Endodermal cell (in vitro differentiated cells): ENCODE measurements at places on chromosomes 12 and 14.
A peak's percentile ranks its signal among the peaks of the same experiment; 100 is the strongest.

GRCh38 chr12:132478845-132479244, 11.1 kb upstream of the FBRSL1 start:
- no peak for DNase-seq

DNA sequence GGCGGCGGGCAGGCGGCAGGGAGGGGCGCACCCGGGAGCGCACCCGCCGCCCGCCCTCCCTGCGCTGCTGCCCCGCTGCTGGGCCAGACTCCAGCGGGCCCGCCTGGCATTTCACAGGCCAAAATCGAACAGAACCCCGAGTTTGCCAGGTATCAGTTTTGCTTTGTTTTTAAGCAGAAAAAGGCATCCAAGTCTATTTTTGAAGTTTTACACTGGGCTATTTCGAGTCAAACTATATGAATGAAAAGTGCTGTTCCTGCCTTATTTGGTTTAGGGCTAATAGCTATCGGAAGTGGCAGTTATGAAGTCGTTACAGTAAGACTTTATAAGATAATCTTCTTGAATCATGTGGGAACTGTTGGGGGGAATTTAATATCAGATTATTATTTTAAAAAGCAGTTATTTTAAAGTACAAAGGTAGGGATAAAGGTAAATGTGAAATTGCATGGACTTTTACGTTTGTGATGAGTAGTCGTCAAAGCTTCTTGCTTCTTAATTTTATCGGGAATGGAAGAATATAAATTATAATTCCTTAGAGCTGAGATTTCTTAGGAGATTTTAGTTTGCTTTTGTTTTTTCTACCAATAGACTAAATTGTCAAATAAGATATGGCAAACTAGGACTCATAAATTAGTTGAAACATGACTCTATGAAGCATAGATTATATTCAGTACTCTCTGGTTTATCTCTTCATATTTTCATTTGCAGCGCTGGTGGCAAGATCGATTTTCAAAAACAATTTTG, 1.1 kb downstream of the MSRB3 start:
- DNase-seq, result no peak

DNA sequence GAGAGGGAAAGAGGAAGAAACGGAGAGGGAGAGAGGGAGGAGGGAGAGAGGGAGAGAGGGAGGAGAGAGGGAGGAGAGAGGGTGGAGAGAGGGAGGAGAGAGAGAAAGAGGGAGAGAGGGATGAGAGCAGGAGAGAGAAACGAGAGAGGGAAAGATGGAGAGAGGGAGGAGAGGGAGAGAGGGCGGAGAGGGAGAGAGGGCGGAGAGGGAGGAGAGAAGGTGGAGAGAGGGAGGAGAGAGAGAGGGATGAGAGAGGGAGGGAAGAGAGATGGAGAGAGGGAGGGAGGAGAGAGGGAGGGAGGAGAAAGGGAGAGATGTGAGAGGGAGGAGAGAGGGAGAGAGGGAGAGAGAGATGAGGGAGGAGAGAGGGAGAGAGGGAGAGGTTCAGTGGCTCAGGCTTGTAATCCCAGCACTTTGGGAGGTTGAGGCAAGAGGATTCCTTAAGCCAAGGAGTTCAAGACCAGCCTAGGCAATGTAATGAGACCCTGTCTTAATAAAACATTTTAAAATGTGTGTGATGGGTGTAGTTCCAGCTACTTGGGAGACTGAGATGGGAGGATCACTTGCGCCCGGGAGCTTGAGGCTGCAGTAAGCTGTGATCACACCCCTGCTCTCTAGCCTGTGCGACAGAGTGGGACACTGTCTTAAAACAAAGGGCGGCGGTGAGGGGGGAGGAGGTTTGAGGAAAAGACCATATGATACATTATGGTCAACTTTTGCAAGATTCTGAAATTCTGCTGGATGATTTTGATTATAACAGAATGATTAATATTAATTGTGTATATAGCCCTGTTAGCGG, 21.3 kb upstream of the SNRPF start:
- DNase-seq, result no peak

DNA sequence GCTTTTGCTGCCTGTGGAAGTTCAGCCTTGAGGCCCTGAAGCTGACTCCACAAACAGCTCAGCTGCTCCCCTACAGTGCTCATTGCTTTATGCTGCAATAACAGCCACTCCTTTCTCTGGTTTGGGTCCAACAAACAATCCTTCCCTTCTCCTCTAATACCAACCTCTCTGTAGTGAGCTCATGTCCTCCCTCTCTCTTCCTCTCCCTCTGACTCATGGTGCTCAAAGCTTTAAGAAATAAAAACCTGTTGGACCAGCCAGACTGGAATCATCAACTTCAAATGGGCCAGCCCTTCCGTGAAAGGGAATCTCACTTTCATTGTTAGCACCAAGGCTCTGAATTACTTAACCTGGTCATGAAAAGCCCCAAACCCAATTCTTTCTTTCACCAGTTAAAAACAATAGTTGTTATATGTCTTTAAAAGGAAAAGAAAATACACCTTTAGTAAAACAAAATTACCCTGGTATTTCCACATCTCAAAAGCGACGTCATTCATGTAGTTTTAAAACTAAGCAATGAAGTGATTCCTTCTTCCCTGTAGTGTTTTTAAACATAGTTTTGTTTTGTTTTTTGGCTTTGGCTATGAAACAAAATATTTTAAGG, 126.4 kb downstream of the DUSP6 start:
- DNase-seq, result peak; percentile 76

DNA sequence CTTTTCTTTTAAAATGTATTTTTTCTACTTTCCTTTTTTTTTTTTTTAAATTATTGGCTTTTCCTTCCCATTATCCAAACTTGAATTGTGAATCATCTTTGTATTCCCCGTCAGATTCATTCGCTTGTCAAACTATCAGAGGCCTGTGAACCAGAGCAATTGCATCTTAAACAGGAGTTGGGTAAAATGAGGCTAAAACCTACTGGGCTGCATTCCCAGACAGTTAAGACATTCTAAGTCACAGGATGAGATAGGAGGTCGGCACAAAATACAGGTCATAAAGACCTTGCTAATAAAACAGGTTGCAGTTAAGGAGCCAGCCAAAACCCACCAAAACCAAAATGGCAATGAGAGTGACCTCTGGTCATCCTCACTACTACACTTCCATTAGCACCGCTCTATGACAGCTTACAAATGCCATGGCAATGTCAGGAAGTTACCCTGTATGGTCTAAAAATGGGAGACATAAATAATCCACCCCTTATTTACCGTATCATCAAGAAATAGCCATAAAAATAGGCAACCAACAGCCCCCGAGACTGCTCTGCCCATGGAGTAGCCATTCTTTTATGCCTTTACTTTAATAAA, 19.9 kb downstream of the FUT8 start:
- DNase-seq, result no peak

- DNase-seq, result no peak
Observed at GRCh38 chr12:105961821-105962671, 176.7 kb downstream of the NUAK1 start.

GRCh38 chr12:65682112-65682511, 142.2 kb upstream of the HMGA2 start:
- DNase-seq, result no peak

- no peak for DNase-seq
Observed at GRCh38 chr12:121532503-121533393, 48.1 kb downstream of the KDM2B start.

DNA sequence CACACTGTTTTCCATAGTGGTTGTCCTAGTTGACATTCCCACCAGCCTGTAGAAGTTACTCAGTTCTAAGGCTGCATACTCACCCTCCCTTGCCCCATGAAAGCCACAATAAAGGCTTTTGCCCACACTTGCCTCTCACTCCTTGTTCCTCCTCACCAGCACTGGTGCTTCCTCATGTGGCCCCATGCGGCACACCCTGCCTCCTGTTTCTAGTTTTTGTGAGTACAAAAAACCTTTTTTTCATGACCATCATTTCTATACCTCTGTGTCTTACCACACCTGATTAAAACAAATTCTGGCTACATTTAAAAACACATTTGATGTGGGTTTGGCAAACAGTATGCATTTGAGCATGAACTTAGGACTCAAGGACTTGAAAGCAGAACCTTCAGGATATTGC, 40.7 kb upstream of the RIN3 start:
- no peak for DNase-seq

DNA sequence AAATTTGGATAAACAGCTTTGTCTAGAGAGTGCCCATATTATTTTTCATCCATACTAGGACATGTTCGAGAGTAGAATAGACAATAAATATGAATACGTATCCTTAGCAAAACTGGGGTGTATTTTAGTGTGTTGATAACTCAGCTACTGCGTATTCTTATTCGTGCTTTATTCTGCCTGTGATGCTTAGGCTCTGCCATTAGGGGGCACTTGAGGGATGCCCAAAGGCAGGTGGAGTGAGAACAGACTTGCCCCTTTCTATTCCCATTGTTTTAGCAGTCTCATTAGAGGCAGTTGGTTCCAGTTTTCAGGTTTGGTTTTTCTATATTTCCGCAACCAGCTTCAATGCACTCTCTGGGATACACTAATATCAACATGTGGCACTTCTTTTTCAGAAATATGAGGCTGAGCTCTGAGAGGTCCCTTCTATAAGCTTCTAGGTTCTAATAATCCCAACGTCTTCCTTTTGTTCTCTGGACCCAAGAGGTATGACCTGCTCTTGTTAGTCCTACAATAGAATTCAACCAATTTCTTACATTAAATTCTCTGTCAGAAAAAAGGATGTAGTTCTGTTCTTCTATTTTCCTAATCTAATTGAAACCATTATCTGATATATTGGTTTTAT, 985.7 kb upstream of the FBXO33 start:
- peak; percentile 84 for DNase-seq

- DNase-seq, result no peak
Observed at GRCh38 chr12:11568762-11569478, 80.6 kb upstream of the ETV6 start.

DNA sequence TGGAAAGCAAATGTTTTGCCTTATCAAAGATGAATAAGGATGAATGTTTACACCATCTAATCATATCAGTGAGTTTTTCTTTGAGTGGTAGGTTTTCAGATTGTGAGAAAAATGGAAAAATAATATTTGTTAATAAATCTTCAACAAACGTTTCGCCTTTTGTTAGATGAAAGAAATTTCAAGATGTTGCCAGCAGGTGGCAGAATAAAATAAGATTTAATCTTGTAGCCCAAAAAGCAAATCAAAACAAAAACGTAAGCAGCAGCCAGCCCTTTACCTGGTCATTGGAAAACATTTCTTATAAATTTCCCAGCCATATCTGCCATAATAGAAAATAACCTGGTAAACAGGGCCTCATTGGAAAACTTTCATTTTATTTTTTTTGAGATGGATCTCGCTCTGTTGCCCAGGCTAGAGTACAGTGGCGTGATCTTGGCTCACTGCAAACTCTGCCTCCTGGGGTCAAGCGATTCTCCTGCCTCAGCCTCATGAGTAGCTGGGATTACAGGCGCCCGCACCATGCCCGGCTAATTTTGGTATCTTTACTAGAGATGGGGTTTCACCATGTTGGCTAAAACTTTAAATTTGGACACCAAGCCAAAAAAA, 15.4 kb upstream of the TMEM120B start:
- DNase-seq, result peak; percentile 42

DNA sequence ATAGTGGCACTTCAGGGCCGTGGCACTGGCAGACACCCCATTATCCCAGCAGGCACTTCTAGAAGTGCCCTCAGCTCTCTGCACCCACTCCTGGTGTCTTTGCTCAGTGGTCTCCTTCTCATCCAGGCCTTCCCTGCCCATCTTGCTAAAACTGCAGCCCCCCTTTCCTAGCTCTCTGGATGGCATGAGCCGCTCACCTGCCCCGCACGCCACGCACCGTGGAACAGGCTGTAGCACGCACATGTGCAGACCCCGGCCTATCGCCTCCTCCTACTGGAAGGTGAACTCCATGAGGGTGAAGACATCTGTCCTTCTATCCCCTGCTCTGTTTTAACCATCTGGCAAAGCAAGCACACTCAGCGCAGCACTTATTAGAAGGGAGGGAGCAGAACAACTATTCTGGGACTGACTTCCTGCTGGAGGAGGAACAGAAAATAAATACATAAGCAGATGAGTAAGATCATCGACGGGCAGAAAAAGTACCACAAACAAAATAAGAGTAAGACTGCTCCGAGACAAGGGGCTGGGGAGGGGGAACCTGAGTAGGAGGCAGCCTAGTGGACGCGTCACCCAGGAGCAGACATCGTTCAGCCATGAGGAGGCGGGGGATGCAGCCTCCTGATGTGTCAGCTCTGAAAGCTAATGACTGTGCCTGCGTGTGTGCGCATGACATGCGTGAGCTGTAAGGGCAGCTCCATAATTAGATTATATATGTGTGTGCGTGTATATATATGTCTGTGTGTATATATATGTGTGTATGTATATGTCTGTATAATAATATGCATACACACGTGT, 7.8 kb upstream of the FZD10 start:
- DNase-seq, result no peak

- DNase-seq, result peak; percentile 89
Observed at GRCh38 chr14:78530078-78530477, 359.9 kb downstream of the NRXN3 start.

GRCh38 chr12:69003991-69004390, 71.0 kb upstream of the CPM start:
- no peak for DNase-seq

- no peak for DNase-seq
Observed at GRCh38 chr12:52716061-52716460, 12.7 kb upstream of the KRT77 start.

- DNase-seq, result no peak
Observed at GRCh38 chr14:21023174-21023573, 1.7 kb downstream of the NDRG2 start.

DNA sequence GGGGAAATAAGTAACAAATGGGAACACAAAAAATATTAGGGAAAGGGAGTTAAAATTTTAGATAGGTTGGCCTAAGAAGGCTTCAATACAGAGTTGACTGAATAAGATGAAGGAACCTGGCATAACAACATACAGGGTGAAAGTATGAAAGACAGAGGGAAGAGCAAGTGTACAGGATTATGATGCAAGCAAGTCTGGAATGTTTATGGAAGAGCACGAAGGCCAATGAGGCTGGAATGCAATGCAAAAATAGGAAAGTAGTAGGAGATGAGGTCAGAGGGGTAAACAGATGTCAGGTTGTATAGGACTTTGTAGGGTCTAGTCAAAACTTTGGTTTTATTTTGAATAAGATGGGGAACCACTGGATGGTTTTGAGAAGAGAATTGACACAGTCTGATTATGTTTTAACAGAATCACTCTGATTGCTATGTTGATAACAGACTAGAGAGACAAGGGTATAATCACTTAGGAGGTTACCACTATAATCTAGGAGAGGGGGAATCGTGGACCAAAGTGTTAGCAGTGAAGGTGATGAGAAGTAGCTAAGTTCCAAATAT, 96.8 kb downstream of the OSBPL8 start:
- DNase-seq, result no peak

DNA sequence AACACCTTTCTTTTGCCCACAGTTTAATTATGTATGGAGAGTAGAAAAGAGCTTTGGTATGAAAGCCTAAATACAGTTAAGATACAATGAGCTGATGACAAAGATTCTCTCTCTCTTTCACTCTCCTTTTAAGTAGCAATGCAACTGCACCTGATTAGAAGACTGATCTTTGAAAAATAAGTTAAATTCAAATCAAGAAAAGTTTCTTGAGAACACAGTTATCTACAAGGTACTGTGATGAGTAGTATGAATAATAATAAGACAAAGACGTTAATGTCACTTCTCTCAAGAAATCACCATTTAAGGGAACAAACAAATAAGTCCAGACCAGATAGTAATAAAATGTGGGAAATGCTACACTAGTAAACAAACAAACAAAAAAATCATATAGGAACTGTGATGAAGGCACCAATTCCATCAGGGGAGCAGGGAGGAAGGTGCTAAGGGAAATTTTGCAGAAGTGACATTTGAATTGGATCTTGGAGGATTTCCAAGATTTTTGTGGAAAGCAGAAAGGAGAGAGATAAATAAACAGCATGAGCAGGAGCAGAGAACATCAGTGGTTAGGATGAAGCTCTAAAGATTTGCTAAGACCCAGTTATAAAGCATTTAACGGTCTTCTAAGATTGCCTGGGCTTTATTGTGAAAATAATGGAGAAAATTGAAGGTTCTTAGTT, 65.2 kb upstream of the STK38L start:
- no peak for DNase-seq
